NCI-H1417 treated with DMSO at 0.1 percent for 48 hours (cell line): ENCODE measurements at places on chromosomes 16 and 17.

DNA sequence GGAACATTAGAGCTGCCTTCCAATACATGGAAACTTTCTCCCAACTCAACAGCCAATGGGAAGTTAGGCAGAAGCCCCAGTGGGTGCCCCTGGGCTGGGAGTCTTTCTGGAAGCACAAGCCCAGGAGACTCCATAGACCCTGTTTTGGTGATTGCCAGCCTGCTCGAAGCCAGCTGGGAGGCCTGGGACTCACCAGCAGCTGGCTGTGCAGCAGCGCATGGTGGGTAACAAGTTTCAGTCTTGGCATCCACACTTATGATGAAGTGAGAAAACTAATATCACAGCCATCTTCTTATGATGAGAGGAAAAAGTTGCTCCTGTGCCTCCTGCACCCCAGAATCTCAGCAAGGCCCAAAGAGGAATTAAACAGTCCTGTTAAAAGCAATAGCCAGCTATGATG, 522.5 kb upstream of the CDH5 start:
- no peak for DNase-seq

DNA sequence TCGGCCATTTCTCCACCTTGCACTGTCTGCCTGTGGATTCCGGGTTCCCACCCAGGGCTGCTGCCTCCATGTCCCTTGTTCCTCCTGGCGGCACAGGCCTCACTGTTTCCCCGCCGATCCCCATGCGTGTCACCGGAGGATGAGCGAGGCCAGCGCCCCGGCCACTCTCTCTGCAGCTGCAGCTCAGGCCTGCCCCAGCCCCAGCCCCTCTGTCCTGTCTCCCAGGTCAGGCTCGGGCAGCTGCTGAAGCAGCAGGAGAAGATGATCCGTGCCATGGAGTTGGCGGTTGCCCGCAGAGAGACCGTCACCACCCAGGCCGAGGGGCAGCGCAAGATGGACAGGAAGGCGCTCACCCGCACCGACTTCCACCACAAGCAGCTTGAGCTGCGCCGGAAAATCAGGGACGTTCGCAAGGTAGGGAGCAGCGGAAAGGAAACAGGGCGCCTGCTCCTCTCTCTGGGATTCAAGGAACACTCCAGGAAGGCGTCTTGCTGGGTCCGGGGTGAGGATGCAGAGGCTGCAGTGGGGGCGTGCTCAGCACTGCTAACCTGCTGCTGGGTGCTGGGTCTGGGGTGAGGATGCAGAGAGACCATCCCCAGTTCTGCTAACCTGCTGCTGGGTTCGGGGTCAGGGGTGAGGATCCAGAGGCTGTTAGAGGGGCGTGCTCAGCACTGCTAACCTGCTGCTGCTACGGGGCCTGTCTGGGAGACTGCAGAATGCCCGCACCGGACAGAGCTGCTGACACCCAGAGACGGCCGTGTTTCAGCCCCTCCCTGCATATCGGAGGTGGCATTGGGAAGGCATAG, 6.1 kb upstream of the GAA start:
- DNase-seq = no peak

DNA sequence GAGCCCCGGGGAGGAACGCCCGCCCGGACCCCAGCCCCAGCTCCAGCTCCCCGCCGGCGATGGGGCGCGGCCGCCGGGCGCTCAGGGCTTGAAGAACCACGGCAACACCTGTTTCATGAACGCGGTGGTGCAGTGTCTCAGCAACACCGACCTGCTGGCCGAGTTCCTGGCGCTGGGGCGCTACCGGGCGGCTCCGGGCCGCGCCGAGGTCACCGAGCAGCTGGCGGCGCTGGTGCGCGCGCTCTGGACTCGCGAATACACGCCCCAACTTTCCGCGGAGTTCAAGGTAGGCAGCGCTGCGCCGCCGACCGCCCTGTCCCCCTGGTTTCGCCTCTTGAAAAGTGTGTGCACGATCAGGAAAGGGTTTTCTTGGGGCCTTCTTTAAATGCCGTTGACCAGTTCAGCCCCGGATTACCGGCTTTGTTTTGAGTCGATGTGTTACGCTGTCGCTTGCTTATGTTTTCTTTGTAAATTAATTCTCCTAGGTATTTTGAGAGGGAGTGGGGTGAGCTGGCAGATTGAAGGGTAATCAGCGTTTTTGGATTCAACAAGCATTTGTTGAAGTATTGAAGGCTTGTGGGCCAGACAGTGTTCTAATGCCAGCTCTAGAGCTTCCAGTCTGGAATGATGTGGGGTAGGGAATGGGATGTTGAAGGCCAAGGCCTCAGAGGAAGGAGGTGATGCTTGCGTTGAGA, 681 bp downstream of the USP43 start:
- no peak for DNase-seq

DNA sequence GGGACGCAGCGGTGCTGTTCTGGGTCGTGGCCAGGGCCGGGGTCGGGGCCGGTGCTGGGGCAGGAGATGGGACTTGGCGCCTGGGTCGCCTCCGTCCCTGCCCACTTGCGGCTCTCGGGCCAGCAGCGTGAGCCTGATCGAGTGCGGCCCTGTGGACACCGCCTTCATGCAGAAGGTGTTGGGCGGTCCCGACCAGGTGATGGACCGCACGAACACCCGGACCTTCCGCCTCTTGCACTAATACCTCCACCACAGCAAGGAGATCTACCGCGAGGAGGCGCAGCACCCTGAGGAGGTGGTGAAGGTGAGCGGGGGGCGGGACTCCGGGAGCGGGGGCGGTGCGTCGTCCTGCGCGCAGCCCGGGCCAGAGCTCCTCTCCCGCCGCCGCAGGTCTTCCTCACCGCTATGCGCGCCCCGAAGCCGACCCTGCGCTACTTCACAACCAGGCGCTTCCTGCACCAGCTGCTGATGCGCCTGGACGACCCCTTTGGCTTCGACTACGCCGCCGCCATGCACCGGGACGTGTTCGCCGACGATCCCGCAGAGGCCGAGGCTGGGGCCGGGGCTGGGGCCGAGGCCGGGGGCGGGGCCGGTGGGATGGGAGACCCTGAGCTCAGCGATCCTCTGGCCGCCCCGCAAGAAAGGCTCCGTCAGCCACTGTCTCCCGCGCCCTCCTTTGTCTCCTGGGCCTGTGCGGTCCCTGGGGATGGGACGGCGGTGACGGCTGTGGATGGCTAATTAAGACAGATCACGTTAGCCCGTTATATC, 4.5 kb upstream of the HSD17B1 start:
- no peak for DNase-seq

DNA sequence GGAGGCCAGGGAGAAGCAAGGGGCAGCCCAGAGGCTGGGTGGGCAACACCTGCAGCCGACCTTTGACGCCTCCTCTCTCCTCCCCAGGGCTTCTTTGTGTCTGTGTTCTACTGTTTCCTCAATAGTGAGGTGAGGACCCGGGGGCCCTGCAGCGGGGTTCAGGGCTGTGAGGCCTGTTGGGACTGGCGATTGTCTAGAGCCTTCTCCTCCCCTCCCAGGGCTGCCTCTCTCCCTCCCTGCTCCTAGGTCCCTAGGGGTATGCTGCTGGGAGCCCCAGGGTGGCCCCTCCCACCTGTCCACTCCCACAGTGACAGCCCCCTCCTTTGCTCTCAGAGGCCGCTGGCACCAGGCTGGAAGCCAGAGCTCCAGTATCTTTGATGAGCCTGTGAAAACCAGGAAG, 10.8 kb upstream of the SPPL2C start:
- no peak for DNase-seq

GRCh38 chr16:24906901-24907300, 61.1 kb downstream of the SLC5A11 start:
- no peak for DNase-seq

- DNase-seq = no peak
Observed at GRCh38 chr17:31593806-31594205, 202.3 kb downstream of the RAB11FIP4 start.

GRCh38 chr16:51159865-51160264, 8.8 kb upstream of the SALL1 start:
- DNase-seq = no peak

- DNase-seq = no peak
Observed at GRCh38 chr16:79379095-79379494, 221.4 kb downstream of the MAF start.

DNA sequence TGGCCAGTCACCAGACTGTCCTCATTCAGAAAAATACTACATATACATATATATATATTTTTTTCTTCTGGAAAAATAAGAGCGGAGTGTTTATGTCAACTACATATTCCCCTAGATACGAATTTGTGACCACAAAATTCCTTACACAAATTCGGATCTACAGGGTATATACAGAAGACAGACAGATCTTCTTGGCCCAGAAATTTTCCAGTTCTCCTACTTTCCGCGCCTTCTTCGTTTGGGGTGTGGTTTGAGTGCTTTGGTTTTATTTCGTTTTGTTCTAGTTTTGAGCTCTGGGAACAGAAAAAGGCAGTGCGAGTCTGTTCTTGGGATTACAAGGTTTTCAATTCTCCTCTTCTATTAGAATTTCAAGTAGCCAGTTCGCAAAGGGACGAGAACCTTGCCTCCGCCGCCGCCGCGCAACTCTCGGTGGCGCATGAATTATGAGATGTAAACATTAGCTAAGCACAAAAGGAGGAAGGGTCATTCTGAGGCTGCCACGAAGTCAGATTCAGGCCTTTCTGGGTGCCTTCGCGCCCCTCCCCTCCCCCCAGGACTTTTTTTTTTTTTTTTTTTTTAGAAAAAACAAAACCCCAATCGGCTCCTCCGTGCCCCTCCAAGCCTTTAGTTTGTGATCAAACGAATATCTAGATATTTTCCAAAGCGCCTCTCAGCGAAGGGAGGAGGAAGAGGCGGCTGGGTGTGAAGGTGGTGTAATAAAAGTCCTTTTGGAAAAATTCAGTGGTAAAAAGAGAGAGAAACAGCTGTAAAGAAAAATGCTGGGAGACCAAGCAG, 1.8 kb upstream of the HOXB4 start:
- no peak for DNase-seq

- no peak for DNase-seq
Observed at GRCh38 chr17:43327421-43327820, 71.4 kb upstream of the ARL4D start.

GRCh38 chr16:13766334-13766733, 153.6 kb upstream of the ERCC4 start:
- DNase-seq = no peak

DNA sequence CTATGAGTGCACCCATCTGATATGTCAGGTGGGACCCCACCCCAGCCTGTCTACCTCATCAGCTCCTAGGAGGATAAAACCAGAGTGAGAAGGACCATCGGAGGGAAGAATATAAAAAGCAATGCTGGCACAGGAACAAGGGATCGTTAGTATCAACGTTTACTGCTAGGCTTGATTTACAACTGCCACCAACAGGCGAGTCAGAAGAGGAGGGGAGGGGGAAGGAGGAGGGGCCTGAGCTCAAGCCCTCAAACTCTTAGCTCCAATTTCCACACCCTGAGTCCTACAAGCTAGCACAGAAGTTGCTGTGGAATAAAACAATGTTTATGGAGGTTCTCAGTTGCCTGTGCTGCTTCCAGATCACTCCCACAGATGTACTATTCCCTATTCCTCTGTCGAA, 234.5 kb downstream of the C16orf78 start:
- no peak for DNase-seq

GRCh38 chr16:51434567-51435198, 283.6 kb upstream of the SALL1 start:
- DNase-seq = no peak

GRCh38 chr16:67719778-67720144, 645 bp upstream of the GFOD2 start:
- no peak for DNase-seq

DNA sequence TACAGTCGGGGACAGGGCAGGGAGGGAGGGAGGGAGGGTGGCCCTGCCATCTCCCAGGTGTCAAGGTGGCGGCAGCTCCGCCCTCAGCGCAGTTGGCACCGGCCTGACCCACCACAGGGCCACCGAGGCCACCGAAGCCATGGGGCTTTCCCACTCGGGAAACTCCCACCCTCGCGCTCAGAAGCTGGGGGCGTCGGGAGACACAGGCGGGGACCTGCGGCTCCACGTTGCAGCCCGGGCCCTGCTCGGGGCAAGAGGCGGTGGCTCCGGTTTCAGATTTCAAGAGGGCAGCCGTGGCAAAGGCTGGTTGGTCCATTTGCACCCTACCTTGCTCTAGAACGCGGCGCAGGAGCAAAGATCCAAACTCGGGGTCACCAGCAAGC, 544 bp downstream of the CYB561 start:
- DNase-seq = no peak

DNA sequence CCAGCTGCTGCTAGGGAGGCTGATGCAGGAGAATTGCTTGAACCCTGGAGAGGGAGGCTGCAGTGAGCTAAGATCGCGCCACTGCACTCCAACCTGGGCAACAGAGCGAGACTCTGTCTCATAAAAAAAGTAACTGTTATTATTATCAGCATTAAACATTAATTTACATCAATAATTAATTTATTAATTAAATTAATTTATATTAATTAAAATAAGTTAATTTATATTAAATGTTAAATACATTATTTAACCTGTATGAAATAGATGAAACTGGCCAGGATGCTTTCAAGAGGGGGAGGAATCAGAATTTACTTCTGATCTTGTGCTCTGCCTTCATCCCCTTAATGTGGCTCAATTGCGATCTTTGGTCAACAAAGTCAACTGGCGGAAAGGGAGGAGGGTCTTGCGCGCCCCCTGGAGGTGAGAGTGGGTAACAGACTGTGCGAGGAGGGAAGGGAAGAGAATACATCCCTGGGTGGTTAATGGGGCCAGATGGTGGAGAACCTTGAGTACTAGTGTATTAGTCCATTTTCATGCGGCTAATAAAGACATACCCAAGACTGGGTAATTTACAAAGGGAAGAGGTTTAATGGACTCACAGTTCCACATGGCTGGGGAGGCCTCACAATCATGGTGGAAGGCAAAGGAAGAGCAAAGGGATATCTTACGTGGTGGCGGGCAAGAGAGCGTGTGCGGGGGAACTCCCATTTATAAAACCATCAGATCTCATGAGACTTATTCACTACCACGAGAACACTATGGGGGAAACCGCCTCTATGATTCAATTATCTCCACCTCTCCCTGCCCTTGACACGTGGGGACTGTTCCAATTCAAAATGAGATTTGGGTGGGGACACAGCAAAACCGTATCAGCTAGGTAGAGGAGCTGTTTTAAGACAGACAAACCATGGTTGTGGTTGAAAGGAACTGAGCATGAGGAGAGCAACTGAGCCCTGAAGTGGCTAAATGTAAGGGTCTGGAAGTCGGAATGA, 15.7 kb upstream of the CPPED1 start:
- DNase-seq = no peak
